ENCODE measurements at places on chromosomes 1 and 21.

DNA sequence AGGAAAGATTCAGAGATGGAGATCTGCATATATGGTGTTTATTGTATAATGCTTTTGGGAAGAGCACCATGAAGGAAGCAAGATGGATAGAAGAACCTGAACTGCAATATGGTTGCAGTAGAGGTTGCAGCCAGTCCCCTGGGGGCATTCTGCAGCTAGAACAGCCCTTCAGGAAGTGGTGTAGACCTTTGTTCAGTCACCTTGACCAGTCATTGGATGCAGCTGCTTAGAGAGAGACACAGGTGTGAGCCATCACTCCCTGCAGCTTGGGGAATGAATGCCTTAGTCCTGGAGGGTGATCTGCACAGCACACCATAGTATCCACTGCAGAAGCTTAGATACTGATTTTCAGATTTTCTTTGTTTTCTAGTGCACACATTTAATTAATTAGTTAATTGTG lies 42.3 kb downstream of the NEK7 start:
- no peak for DNase-seq

- no peak for DNase-seq
Observed at GRCh38 chr1:185559684-185560331, 174.4 kb upstream of the HMCN1 start.

GRCh38 chr1:72936942-72937341 lies 654.6 kb upstream of the NEGR1 start:
- no peak for DNase-seq

DNA sequence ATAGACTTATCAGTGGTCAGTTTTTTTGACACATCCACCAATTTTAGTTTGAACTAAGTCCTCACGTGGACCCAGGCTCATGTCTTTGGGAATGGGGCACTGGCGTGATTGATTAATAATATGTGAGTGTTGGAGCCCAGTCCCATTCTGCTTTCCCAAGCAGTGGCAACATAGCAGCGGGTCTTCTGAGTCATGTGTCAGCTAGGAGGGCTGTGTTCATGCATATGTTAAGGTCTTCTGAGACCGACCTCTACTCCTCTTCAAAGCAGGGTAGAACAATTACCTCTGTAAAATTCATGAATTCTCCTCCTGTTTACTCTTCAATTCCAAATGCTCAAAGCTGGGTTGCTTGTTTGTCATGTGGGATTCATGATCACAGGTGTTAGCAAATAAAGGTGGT lies 291.3 kb downstream of the CAMTA1 start:
- no peak for DNase-seq

DNA sequence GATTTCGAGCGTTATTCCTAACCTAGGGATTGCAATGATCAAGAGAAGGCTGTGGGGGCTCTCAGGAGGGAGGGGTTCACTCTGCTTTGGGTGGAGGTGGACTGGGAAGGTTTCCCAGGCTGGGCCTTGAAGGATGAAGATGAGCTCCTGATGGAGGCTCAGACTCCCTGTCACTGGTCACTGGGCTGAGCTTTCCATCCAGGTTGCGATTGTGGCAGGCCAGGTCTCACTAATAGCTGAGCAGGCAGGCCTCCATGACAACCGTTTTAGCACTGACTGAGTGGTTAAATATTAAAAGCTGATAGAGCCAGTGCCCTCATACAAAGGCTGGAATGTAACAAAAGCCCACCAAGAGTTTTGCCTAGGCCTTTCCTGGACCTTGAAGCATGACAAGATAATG lies 36.2 kb upstream of the EFCAB14 start:
- no peak for DNase-seq

DNA sequence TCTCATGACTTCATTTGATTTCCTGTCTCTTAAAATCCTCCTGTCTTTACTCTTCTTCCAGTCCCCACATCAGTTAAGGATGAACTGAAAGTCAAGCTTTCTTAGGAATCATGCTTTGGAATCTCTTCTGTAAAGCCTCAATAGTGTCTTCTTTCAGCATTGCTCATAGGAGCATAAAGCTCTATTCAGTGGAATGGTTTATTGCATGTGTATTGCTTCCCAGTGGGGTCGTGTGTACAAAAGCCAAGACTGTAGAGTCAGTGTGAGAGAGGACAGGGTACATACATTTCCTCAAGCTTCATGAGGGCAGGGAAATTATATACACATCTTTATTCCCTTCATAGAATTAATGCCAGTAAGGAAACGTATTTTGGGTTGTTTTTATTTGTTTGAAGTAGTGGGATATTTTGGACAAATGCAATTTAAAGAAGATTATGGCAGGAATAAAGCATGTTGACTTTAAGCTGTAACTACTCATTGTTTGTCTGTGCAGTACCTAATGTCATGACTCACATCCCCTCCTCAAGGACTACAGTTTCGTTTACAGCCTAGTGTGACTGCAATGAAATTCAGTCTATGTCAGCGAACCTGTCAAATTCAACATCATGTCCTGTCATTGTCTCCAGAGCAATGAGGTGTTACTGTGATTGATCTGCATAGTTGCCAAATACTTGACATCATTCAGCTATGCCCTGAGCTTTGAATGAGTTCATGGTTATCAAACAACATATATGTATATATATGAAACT lies 2164.2 kb downstream of the NCAM2 start:
- DNase-seq = no peak

DNA sequence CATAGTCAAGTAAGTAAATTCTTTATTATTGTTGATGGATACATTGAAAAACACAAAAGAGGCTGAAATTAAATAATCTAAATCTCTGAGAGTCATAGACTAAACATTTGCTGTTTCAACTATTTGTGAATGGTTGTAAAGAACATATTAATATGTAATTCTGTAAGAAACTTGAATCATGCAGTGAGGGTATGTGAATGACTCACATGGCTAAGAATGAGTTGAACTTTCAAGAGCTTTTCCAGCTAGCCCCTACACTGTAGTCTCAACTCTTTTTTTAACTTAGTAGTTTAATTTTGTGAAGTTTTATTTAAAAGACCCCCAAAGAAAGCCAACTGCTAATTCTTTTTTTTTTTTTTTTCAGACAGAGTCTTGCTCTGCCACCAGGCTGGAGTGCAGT lies 588.1 kb downstream of the DPYD start:
- no peak for DNase-seq
